Stomach (tissue), 19 donors: ENCODE measurements at places on chromosomes 2 and 18. TPM values are rescaled to one million over a fixed set of nuclear protein-coding genes. Genes with fewer than 3 reads are reported as not detected.

DNA sequence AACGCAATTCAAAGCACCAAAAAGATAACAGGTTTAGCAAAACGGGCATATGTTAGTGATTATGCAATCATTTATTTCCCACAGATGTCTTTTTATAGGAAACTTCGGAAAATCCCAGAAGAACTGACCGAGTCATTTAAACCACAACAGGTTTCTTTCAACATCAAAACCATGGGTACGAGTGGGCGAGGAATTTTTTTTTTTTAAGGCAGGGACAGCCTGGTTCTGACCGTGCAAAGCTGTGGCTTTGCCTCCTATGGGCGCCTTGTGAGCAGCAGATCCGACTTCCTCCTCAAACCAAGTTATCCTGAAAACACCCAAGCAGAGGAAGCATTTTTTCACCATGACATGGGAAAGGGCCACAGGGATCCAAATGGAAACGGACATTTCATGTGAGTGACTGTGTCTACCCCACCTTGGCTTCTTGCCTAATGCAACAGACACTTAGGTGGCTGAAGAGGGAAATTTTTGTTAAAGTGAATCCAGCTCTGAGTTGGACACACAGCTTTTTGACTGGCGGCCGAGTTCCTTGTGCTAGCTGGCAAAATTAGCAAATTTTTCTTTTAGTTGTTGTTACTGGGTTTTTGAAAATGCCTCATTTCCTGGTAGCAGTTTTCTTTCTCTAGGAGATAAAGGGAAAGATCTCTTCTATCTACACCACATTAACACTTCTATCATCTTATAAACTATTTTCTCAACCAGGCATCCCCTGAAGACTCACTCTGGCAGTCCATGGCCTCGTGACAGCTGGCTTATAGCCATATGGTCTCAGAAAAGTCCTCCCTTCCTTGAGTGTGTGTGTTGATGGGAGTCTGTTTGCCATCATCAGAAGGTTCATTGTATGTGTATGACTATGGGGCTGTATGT, 487.4 kb upstream of the ZEB2 start:
- H3K27me3 ChIP-seq = no peaks in the 10 kb centered on the region
- no peaks in the 10 kb centered on the region for H3K36me3 ChIP-seq
- no peak overlapping the region for H3K4me3 ChIP-seq

DNA sequence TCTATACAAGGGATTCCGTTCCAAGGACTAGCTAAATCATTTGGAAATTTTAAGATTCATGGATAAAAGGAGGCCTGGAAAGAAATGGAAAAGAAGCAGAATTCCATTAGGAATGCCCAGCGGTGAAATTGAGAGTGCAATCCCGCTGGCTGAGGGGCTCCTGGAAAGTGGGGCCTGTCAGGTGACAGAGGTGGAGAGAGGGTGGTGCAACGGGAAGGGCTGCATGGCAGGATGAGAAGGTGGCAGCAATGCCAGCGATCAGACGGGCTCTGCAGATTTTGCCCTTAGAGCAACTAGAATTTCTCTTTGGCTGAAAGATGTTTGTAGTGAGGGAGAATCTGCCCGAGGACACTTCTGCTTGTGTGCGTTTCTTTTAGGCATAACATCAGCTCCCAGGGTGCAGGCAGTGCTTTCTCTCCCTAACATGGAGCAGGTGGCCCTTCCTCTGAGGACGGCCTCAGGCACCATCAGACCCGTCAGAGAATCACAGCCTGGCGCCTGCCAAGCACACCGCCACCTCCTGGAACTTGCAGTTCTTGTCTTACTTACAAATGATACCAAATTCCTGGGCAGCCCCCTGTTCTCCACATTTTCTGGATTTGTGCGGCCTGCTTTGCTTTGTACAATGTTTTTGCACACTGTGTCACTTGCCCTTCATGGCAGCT, 261.6 kb downstream of the NDUFA10 start:
- no peaks in the 10 kb centered on the region for H3K4me1 ChIP-seq
- H3K4me3 ChIP-seq = no peak overlapping the region
- H3K27me3 ChIP-seq = no peaks in the 10 kb centered on the region
- no peak overlapping the region for H3K27ac ChIP-seq
- no peaks in the 10 kb centered on the region for H3K36me3 ChIP-seq

- no peaks in the 10 kb centered on the region for H3K36me3 ChIP-seq
- H3K4me3 ChIP-seq = peak overlapping the region; percentile 71
- H3K27me3 ChIP-seq = peaks cover 6% of the 10 kb centered on the region
- H3K4me1 ChIP-seq = peaks cover 71% of the 10 kb centered on the region
- peak; percentile 59 for DNase-seq
These were observed 916 bp downstream of the TNFRSF11A start for GRCh38 chr18:62325806-62326645.

DNA sequence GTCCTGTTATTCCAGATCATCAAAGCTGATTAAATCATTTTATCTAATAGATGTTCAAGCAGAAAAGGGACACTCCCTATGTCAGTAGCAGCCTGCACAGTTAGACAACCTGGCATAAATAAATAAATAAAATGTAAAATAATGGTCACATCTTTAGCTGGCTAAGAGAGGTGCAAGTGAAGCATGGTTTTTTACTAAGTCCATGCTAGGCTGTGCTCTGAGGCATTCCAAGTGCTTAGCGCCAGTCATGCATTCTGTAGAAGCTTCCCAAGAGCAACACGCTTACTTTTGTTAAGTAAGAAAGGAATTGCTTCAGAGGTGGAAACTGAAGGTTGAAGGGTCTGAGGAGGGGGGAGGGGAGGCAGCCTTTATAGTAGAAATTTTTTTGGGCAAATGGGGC, 351.2 kb downstream of the CDH2 start:
- H3K27me3 ChIP-seq = no peaks in the 10 kb centered on the region
- H3K4me1 ChIP-seq = no peaks in the 10 kb centered on the region

DNA sequence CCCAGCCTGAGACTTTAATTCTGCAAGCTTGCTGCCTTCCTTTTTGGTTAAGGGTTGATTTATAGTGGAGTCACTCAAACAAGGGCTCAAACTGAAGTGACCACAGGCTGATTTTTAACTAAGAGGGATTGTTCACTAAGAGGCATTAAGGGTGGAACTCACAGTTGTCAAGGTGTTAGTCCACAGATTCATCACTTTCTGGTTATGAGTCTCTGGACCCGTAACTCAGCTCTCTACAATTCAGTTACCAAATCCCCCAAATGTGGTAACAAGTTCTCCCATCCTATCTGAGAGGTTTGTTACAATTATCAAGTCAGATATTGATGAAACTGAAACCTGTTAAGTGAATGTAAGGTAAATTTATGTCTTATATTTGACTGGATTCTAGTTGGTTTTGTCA, 185.9 kb upstream of the KLHL14 start:
- no peak overlapping the region for H3K4me3 ChIP-seq
- H3K27ac ChIP-seq = no peak overlapping the region
- no peaks in the 10 kb centered on the region for H3K36me3 ChIP-seq
- no peak for DNase-seq

GRCh38 chr2:18276583-18277075, 283.8 kb downstream of the RDH14 start:
- H3K4me3 ChIP-seq = no peak overlapping the region
- no peaks in the 10 kb centered on the region for H3K4me1 ChIP-seq
- no peak overlapping the region for H3K27ac ChIP-seq
- no peak for DNase-seq

DNA sequence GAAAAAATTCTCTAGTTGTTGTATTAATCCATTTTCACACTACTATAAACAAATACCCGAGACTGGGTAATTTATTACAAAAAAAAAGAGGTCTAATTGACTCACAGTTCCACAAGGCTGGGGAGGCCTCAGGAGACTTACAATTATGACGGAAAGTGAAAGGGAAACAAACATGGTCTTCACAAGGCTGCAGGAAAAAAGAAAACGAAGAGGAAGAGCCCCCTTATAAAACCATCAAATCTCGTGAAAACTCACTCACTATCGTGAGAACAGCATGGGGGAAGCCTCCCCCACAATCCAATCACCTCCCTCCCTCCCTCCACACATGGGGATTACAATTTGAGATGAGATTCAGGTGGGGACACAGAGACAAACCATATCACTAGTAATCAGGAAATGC, 61.7 kb upstream of the SPTBN1 start:
- no peak for DNase-seq
- no peak overlapping the region for H3K4me3 ChIP-seq
- H3K27me3 ChIP-seq = no peaks in the 10 kb centered on the region
- H3K36me3 ChIP-seq = no peaks in the 10 kb centered on the region
- no peak overlapping the region for H3K27ac ChIP-seq

GRCh38 chr2:205712508-205712907, 30.2 kb downstream of the NRP2 start:
- H3K4me1 ChIP-seq = peaks cover 12% of the 10 kb centered on the region
- no peak for DNase-seq
- H3K4me3 ChIP-seq = no peak overlapping the region
- H3K27ac ChIP-seq = peak overlapping the region; percentile 46
- no peaks in the 10 kb centered on the region for H3K27me3 ChIP-seq

DNA sequence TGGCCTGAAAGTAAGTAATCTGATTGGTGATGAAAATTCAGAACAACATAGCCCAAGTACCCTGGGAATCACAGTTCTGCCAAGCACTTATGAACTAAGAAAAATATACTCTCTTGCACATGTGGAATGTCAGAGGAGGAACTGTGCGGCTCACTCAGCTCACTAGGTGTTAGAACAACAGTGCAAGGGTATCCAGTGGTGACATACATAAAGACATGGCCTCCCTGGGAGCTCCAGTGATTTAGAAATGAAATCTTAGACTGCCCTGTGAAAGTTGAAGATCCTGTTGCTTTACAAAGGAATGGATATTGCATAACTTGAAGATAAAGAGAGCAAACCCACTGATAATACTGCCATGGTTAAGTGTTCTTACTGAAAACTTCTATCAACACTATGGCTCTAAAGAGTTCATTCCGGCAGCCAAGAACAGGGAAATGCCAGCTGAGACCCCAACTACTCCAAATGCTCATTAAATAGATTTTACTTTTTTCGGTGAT, 246.2 kb downstream of the ARHGAP15 start:
- DNase-seq = no peak
- H3K36me3 ChIP-seq = no peaks in the 10 kb centered on the region
- no peaks in the 10 kb centered on the region for H3K4me1 ChIP-seq

GRCh38 chr2:8797682-8798081, 39.7 kb downstream of the KIDINS220 start:
- no peak overlapping the region for H3K4me3 ChIP-seq
- peaks cover 100% of the 10 kb centered on the region for H3K36me3 ChIP-seq
- no peak for DNase-seq
- H3K27me3 ChIP-seq = no peaks in the 10 kb centered on the region
- no peak overlapping the region for H3K27ac ChIP-seq
- H3K4me1 ChIP-seq = no peaks in the 10 kb centered on the region

- H3K27ac ChIP-seq = no peak overlapping the region
- no peak overlapping the region for H3K4me3 ChIP-seq
- peaks cover 7% of the 10 kb centered on the region for H3K4me1 ChIP-seq
- no peaks in the 10 kb centered on the region for H3K36me3 ChIP-seq
- no peak for DNase-seq
These were observed 18.7 kb upstream of the MAPRE2 start for GRCh38 chr18:35022426-35023001.

DNA sequence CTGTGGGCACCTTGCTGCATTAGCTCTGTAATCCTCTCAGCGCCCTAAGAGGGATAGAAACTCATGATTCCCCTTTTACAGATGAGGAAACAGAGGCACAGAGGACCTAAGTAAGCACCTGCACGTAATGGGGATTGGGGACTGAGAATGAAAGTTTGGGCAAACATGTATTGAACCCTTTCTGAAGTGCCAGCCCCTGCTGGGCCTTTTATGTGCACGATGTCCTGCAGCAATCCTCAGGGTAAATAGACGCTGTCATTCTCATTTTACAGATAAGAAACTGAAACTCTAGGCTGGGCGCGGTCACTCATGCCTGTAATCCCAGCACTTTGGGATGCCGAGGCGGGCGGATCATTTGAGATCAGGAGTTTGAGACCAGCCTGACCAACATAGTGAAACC, 117.4 kb downstream of the STPG4 start:
- H3K27me3 ChIP-seq = no peaks in the 10 kb centered on the region
- DNase-seq = no peak
- peaks cover 80% of the 10 kb centered on the region for H3K4me1 ChIP-seq
- peaks cover 11% of the 10 kb centered on the region for H3K36me3 ChIP-seq
- H3K27ac ChIP-seq = no peak overlapping the region

- no peaks in the 10 kb centered on the region for H3K4me1 ChIP-seq
- H3K36me3 ChIP-seq = no peaks in the 10 kb centered on the region
- no peak overlapping the region for H3K27ac ChIP-seq
- no peak for DNase-seq
- H3K27me3 ChIP-seq = no peaks in the 10 kb centered on the region
These were observed 51.4 kb upstream of the SPAG16 start for GRCh38 chr2:213232649-213233437.

Gene OSBPL1A
- total RNA-seq = 45.5 TPM

Gene EFHD1
- 49.1 TPM for total RNA-seq

Gene GALNT3
- 134 TPM for total RNA-seq

Gene GEN1
- 24.2 TPM for total RNA-seq

Gene HRH4
- not detected for total RNA-seq

Gene FARP2
- total RNA-seq = 108 TPM

Gene ZFAND2B
- 21.3 TPM for total RNA-seq

Gene SLC30A3
- not detected for total RNA-seq

Gene UGT1A10
- 8.4 TPM for total RNA-seq

Gene OST4
- 136 TPM for total RNA-seq

Gene FTCDNL1
- total RNA-seq = not detected
